CD4-positive, alpha-beta T cell treated with Interleukin-10 for 1 hour (primary cell): ENCODE measurements at places on chromosomes 1 and 21.
A peak's percentile ranks its signal among the peaks of the same experiment; 100 is the strongest.

DNA sequence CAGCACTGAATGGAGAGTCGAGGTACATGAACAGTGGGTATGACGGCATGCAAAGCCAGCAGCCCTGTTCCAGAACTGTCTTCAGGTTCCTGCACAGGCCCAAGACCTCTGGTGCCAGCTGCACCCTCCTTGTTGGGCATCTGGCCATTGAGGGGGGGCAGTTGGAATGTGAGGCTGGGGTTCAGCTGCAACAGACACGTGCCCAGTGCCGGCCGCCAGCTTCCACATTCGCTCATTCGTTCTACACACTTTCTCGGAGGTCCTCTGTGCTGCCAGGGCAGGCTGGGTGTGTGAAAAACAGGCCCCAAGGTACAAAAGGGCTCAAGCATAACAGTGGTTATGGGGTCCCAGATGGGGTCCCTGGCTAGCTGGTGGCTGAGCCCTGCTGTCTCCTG, 37.9 kb upstream of the SLC19A1 start:
- DNase-seq: no peak

- no peak for DNase-seq
These were observed 52.8 kb downstream of the TRIM11 start for GRCh38 chr1:228353601-228354371.

DNA sequence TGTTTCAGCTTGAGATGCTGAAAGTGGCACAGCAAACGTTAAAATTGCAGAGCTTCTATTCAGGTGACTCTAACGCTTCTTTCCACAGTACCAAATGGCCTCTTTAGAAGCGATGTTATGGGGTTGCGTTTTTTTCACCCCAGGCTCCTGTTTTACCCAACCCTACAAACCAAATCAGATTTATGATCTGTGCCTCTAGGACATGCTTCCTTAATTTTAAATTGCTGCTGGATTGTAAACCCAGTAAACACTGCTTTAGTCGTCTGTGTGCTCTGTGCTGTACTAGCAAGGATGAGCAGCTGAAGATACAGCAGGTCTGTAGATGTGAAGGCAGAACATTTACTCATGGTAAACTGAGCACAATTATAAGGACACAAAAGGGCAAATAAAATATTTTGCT, 13.0 kb downstream of the KCNK2 start:
- DNase-seq: no peak

DNA sequence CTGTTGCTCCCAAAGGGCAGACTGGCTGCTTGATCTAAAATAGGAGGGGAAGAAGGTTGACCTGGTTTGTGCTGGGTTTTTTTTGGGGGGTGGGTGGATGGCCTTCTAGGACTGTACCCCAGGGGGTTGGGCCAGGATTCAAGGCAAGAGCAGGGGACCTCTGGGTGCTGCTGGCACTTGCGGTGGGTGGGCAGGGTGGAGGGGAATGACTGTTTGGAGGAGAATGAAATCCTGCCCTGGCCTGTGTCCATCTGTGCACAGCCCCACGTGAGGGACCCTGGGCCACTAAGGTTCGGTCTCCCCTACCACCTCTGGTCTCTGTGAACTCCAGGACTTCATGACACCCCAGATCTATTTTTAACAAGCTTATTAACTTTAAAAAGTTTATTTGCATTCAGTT, 414.2 kb downstream of the PTPRU start:
- DNase-seq: no peak

GRCh38 chr1:1168451-1169411, 4.9 kb upstream of the TTLL10 start:
- DNase-seq: no peak

DNA sequence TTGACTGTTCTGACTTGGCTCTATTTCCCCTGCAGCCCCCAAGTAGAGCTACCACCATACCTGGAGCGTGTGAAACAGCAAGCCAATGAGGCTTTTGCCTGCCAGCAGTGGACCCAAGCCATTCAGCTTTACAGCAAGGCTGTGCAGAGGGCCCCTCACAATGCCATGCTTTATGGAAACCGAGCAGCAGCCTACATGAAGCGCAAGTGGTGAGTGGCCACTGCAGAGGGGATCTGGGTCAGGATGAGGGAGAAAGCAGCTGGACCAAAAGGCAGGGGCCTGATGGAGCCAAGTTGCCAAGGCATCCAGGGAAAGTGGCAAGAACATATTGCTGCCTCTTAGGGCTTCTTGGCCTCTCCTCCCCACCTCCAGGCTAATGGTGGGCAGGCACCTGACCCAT, 24.1 kb upstream of the TMEM222 start:
- DNase-seq: no peak

- DNase-seq: no peak
These were observed 138.9 kb upstream of the ERG start for GRCh38 chr21:38637161-38637560.

GRCh38 chr1:29532751-29533150, 296.4 kb downstream of the PTPRU start:
- no peak for DNase-seq

GRCh38 chr21:41802684-41803083, 35.8 kb upstream of the RIPK4 start:
- DNase-seq: no peak

DNA sequence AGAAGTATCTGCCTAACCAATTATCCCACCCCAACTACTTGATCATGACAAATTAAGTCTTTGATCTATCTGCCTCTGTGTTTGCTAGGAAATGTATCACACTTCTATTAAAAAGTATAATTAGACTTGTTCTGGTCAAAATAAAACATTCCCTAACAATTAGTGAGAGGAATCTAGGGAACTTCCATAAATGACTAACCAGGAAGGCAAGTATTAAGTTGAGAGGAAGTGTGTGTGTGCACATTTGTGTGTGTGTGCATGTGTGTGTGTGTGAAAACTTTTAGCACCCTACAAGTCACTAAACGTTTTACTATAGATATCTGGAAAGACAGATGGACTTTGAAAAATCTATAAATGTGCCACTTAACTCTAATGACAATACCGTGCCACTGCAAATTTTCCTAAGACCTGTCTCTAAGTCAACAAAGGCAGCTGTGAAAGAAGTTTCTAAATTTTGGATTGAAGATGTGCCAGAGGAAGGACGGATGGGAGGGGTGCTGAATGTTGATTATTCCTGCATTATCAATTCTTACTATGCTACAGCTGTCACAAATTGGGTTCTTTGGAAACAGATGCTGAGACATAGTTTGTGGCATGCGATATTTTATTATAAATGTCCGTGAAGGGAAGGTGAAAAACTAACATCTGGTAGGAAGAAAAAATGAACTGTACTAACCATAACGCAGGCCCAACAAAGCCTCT, 567.1 kb downstream of the PTPRC start:
- no peak for DNase-seq

DNA sequence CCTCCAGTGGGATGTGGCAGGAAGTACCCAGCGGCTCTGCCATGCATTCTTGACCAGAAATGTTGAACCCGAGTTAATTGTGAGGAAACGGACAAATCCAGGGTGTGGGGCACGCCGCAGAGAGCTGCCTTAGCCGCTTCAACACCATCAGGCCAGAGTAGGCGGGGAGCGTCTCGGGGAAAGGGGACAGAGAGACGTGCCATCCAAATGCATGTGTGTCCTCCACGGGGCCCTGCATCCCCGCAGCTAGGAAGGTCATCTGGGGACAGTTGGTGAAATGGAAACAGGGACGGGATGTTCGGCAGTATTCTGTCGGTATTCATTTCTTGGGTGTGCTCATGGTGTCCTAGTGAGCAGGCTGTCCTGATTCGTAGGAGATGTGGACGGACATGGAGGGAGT, 59.1 kb upstream of the TRAPPC10 start:
- DNase-seq: no peak

- DNase-seq: no peak
These were observed 29.3 kb upstream of the ACTRT2 start for GRCh38 chr1:2991753-2992495.

- no peak for DNase-seq
These were observed 56.5 kb downstream of the TOMM20 start for GRCh38 chr1:235072096-235072495.

GRCh38 chr1:60160141-60160540, 86.6 kb upstream of the C1orf87 start:
- no peak for DNase-seq

GRCh38 chr21:35234725-35235124, 185.6 kb upstream of the RUNX1 start:
- peak; percentile 6 for DNase-seq

- DNase-seq: no peak
These were observed 283.7 kb downstream of the ZNF648 start for GRCh38 chr1:181777812-181778211.

DNA sequence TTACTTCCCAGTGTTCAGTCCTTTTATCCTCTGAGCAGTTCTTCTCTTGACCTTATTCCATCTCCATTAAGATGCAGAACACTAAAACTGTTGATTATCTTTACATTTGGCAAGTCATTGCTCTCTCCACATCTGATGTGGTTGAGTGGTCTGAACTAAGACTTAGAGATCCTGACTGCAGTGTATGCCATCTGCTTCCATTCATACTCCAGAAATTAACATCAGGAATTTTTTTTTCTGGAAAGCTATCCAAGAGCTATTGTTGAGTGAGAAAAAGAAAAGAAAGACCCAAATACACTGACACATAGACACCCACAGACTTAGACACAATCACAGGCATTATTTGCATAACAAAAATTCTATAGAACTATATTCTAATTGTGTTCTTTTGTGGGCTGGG, 3.7 kb upstream of the TRIM62 start:
- DNase-seq: no peak

- DNase-seq: no peak
These were observed 794.4 kb upstream of the TMPRSS15 start for GRCh38 chr21:19197950-19198349.

DNA sequence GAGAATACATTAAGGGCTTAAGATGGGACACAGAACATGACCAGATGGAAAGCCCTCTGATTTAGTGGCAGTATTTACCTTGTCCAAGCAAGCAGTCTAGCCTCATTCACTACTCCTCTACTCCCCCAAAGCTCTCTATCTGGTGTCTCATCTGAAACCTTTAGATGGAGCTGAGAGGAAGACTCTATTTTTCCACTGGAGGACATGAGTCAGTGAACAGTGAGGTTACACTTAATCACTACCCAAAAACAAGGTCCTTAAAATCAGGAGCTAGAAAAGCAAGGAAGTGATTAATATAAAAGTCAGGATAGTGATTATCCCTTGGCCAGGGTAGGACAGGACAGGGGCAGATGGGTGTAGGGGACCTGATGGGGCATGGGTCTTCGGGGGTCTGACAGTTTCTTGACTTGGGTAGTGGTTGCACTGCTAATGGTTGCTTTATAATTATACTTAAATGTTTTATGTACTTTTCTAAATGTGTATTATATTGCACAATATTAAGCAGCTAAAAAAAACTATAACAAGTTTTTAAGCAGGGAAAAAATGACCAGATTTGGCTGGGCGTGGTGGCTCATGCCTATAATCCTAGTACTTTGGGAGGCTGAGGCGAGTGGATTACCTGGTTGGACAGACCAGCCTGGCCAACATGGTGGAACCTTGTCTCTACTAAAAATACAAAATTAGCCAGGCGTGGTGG, 3.0 kb downstream of the PTPN22 start:
- DNase-seq: no peak

DNA sequence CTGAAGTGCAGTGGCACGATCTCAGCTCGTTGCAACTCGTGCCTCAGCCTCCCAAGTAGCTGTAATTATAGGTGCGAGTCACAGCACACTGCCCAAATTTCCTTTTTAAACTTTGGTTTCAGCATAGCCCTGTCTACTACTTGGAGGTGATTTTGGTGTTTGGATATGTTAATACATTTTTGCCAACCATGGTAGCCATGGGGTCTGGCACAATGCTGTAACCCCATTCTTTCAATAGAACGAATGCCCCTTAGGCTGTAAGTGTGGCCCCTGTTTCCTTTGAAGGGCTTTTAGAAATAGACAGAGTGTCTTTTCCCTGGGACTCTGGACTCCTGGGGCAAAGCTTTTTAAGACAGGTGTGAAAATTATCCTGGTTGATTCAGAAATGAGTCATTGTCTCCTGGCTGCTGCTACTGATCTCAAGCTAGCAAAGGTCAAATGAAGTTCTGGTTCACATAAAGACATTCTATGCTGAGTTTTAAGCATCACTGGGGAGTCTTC, 141.1 kb upstream of the RUNX1 start:
- DNase-seq: no peak

DNA sequence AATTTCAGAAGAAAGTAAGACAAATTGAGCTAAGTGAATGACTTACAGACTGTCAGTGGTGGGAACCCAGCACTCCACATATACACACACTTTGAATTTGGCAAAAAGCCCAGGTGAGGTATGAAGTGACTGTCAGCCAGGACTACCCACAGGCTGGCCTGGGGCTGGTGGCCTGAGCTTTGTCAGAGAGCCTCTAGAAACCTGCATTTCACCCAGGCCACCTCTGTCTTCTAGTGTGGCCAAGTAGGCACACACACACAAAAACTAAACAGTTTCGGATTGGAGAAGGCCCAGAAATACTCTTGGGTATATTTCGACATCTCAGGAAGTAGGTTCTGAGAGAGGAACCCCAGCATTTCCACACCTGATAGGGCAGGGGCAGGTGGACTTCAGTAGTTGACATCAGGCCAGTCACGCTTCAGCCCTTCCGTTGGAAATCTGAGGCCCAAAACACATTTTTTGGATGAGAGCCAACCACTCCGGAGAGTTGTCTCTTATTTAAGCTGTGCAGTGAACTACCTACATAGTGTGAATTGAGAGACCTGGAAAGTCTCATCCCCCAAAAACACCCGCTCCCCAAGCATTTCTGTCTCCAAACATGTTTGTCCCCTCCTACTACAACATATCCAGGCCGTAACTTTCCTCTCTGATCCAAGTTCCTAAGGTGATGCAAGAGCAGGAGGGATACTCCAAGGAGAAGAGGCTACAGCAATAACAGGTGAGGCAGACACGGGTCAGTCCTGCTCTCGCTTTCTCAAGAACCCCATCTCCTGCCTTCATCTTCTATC, 167.2 kb upstream of the PROX1 start:
- no peak for DNase-seq

GRCh38 chr21:42022091-42022430, 11.9 kb upstream of the ZBTB21 start:
- DNase-seq: no peak

DNA sequence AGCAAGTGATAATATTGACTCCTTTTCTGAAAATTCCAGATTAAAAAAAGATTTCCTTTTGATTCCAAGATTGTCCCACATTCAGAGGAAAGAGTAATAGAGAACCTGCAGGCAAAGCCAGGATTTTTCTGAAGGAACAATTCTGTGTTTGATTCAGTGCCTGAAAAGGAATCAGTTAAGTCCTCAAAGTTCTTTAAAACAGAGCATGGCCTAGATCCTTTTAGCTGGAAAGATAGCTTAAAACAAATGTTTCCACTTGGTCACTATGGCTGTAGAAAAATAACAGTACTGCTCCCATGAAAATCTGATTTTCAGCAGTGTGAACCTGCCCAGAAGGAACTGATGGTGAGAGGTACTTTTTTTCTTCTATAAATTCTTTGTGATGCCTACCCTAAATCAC, 41.8 kb downstream of the HS2ST1 start:
- DNase-seq: no peak
